Placental epithelial cell (primary cell): ENCODE measurements at places on chromosomes 5 and 9. TPM values are rescaled to one million over a fixed set of nuclear protein-coding genes. Genes with fewer than 3 reads are reported as not detected.

GRIA1 gene
- total RNA-seq, result not detected in 2 replicates

MYOZ3 gene
- not detected in 2 replicates for total RNA-seq

OBP2B gene
- total RNA-seq, result not detected in 2 replicates

PLEKHG4B gene
- total RNA-seq, result 31.4 and 37.6 TPM in 2 replicates

SOWAHA gene
- 6.0 and 13.0 TPM in 2 replicates for total RNA-seq

NOXA1 gene
- total RNA-seq, result 0.39 and 0.43 TPM in 2 replicates

GABBR2 gene
- 0.76 TPM in 1 of 2 replicates, not detected in the other for total RNA-seq

CDKN2A gene
- 33.4 and 36.4 TPM in 2 replicates for total RNA-seq

PCDHGA8 gene
- 1.2 and 3.5 TPM in 2 replicates for total RNA-seq

TPPP gene
- total RNA-seq, result not detected in 2 replicates

ATG10 gene
- total RNA-seq, result 6.3 and 17.3 TPM in 2 replicates

LHX2 gene
- total RNA-seq, result not detected in 2 replicates

BRINP1 gene
- total RNA-seq, result 0.76 and 2.4 TPM in 2 replicates

SLC34A3 gene
- total RNA-seq, result 0.11 and 0.39 TPM in 2 replicates

LHX6 gene
- 0.33 TPM in 1 of 2 replicates, not detected in the other for total RNA-seq

ECM2 gene
- under 0.01 and 0.98 TPM in 2 replicates for total RNA-seq

FAM169A gene
- 2.0 and 3.1 TPM in 2 replicates for total RNA-seq

PCDHA6 gene
- total RNA-seq, result 0.22 and 0.39 TPM in 2 replicates

MZB1 gene
- total RNA-seq, result 0.39 and 0.65 TPM in 2 replicates

SNX24 gene
- 55.4 and 57.7 TPM in 2 replicates for total RNA-seq

ARID3C gene
- total RNA-seq, result not detected in 2 replicates

RELL2 gene
- 7.5 and 9.7 TPM in 2 replicates for total RNA-seq

LAMC3 gene
- total RNA-seq, result under 0.01 and 0.39 TPM in 2 replicates

PDE6A gene
- 0.11 TPM in 1 of 2 replicates, not detected in the other for total RNA-seq

CSF2 gene
- total RNA-seq, result not detected in 2 replicates

ECSCR gene
- not detected in 2 replicates for total RNA-seq

KDM3B gene
- total RNA-seq, result 65.1 and 75.0 TPM in 2 replicates
